ENCODE measurements at places on chromosomes 11 and 22. TPM values are rescaled to one million over a fixed set of nuclear protein-coding genes. Genes with fewer than 3 reads are reported as not detected.

Gene APOL5
- total RNA-seq = not detected

Gene FAM181B
- total RNA-seq = not detected

- H3K4me3 ChIP-seq = no peak overlapping the region
- peak overlapping the region; percentile 26 for H3K27ac ChIP-seq
- no peaks in the 10 kb centered on the region for H3K27me3 ChIP-seq
- no peaks in the 10 kb centered on the region for H3K36me3 ChIP-seq
These were observed 8.1 kb downstream of the PC start for GRCh38 chr11:66950112-66950535.

- no peaks in the 10 kb centered on the region for H3K27me3 ChIP-seq
- no peaks in the 10 kb centered on the region for H3K36me3 ChIP-seq
- H3K4me3 ChIP-seq = no peak overlapping the region
- no peak for DNase-seq
- H3K27ac ChIP-seq = no peak overlapping the region
These were observed 33.4 kb downstream of the MIAT start for GRCh38 chr22:26690654-26691376.
